Left lung (tissue), 14 donors: ENCODE measurements at places on chromosomes 1 and 21. TPM values are rescaled to one million over a fixed set of nuclear protein-coding genes. Genes with fewer than 3 reads are reported as not detected.

DNA sequence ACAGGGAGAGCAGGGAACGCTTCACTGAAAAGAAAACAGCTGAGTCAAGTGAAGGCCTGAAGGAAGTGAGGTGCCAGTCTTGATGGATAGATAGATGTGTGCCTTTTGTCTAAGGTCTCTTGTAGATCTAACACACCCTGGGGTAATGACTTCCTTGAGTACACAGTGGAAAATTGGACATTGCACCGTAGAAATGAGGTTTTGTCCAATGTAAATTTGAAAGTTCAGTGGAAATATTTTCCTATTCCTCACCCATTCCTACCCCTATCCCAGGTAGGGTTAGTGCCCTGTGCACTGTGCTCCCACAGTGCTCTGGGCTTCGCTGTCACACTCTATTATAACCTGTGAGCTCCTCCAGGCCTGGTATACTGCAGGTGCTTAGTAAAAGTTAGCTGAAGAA, 24.3 kb downstream of the ZMYND12 start:
- DNase-seq = no peak
- no peaks in the 10 kb centered on the region for H3K36me3 ChIP-seq
- H3K27me3 ChIP-seq = no peaks in the 10 kb centered on the region
- no peak overlapping the region for H3K4me3 ChIP-seq
- no peak overlapping the region for H3K27ac ChIP-seq

Gene RASSF5
- 26.5 TPM for total RNA-seq

- no peaks in the 10 kb centered on the region for H3K4me1 ChIP-seq
- H3K27ac ChIP-seq = no peak overlapping the region
- DNase-seq = no peak
- H3K4me3 ChIP-seq = no peak overlapping the region
- no peaks in the 10 kb centered on the region for H3K27me3 ChIP-seq
These were observed 35.6 kb upstream of the USH2A start for GRCh38 chr1:216458812-216459211.

DNA sequence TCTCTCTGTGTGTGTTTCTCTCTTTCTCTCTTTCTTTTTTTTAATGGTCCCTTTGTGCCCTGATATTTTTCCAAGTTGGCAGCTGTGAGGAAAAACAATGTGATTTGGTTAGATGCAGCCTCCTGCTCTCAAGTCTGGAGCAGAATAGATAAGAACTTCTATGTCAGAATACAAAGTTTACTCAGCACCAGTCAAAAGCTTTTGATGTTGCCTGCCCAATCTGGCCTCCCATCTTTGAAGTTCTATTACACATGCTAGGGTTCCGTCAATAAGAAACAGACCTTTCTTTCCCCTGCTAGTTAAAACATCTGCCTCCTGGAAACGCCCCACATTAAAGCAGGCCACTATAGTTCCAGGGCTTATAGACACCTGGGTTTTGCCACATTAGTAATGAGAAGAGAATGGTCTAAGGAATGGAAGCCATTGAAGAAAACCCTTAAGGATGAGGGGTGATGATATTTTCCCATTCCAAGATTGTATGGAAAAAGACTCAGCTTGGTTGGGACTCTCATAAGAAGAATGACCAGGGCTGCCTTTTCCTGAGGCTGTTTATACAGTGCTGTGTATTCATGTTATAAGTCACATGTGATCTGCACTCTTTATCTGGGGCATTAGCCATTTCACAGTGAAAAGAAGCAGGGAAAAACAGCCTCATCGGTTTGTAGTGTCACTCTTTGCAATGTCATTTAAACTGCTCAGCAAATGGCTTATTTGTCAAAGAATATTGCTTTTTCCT, 414.7 kb upstream of the PROX1 start:
- H3K4me3 ChIP-seq = no peak overlapping the region
- H3K27me3 ChIP-seq = no peaks in the 10 kb centered on the region
- H3K36me3 ChIP-seq = no peaks in the 10 kb centered on the region
- H3K4me1 ChIP-seq = no peaks in the 10 kb centered on the region
- no peak overlapping the region for H3K27ac ChIP-seq

GRCh38 chr1:116751146-116751545, 3.1 kb upstream of the CD2 start:
- H3K4me3 ChIP-seq = no peak overlapping the region
- H3K4me1 ChIP-seq = peaks cover 24% of the 10 kb centered on the region
- H3K27me3 ChIP-seq = no peaks in the 10 kb centered on the region
- no peak for DNase-seq
- H3K27ac ChIP-seq = no peak overlapping the region
- no peaks in the 10 kb centered on the region for H3K36me3 ChIP-seq

DNA sequence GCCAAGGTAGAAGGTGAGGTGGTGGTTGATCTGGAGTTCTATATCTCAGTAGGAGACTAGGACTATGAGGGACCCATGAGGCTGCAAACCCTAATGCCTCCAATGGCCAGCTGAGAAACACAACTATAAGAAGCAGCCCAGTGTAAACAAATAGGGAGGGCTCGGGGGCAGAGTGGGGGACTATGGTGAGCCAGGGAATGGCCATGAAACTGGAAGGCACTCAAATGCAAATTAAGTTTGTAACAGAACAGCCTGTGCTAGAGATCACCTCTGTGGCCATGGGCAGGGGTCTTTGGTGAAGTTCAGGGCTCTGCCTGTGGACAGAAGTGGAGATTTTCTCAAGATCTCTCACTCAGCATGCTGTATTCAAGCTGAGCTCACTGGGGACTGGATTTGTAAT, 187.1 kb downstream of the GRIK3 start:
- no peak for DNase-seq
- no peaks in the 10 kb centered on the region for H3K4me1 ChIP-seq
- no peak overlapping the region for H3K4me3 ChIP-seq

GRCh38 chr1:157628773-157629172, 30.9 kb upstream of the FCRL4 start:
- H3K27ac ChIP-seq = no peak overlapping the region
- no peak overlapping the region for H3K4me3 ChIP-seq

Gene CDC20
- total RNA-seq = 7.9 TPM

Gene FAM72B
- total RNA-seq = 1.1 TPM

GRCh38 chr1:68144856-68145255, 87.5 kb downstream of the WLS start:
- peaks cover 13% of the 10 kb centered on the region for H3K4me1 ChIP-seq
- H3K27ac ChIP-seq = no peak overlapping the region
- DNase-seq = no peak
